ENCODE measurements at places on chromosomes 11 and 22.

- no peak for DNase-seq
Observed at GRCh38 chr22:45657701-45658100, 13.9 kb upstream of the ATXN10 start.

DNA sequence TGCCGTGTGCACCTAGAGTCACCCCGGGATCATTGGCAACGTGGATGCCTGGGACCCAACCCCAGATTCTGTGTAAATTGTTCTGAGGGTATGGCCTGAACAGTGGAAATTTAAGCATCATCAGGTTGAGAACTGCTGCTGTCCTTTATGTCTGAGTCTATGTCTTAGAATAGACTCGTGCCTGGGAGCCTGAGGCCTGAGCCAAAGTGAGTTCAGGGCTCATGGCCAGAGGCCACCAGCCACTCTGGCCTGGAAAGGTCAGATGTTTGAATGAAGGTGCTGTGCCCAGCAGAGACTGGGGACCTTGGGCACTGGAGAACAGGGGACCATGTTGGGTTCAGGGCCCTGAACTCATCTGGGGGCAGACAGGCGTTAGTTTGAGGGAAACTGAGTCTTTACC, 91.1 kb downstream of the MYO18B start:
- DNase-seq: no peak

DNA sequence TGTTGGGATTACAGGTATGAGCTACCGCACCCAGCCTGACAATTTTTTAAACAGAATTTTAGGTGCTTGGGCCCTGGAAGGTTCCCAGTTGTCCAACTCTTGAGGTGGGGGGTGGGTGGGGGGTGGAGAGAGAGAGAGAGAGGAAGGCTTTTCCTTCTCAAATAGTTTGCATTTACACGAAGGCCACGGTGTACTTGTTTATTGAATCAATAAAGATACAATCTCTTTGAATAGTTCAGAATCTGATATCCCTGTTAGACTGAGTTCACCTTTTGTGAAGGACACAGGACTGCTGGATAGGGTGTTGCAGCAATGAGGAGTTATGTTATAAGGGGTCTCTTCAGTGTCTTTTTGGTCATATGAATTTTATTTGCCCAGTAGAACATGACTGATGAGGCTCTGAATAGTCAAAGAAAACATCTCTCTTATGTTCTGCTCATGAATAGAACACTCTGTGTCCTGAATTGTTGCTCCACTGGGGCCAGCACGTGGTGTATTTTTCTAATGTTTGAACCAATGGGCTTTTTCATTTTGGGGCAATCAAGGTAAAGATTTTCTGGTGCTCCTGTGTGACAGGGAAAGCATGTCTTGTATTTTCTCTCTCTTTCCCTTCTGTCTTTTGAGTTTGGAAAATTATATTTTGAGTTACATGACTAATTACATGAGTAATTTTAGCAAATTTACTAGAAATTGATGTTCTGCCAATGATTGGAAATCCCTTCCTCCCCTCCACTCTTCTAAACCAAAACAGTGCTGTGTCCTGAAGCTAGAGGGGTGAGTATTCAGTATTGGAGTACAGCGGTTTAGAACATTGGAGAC, 61.7 kb downstream of the PTPRJ start:
- DNase-seq: no peak

DNA sequence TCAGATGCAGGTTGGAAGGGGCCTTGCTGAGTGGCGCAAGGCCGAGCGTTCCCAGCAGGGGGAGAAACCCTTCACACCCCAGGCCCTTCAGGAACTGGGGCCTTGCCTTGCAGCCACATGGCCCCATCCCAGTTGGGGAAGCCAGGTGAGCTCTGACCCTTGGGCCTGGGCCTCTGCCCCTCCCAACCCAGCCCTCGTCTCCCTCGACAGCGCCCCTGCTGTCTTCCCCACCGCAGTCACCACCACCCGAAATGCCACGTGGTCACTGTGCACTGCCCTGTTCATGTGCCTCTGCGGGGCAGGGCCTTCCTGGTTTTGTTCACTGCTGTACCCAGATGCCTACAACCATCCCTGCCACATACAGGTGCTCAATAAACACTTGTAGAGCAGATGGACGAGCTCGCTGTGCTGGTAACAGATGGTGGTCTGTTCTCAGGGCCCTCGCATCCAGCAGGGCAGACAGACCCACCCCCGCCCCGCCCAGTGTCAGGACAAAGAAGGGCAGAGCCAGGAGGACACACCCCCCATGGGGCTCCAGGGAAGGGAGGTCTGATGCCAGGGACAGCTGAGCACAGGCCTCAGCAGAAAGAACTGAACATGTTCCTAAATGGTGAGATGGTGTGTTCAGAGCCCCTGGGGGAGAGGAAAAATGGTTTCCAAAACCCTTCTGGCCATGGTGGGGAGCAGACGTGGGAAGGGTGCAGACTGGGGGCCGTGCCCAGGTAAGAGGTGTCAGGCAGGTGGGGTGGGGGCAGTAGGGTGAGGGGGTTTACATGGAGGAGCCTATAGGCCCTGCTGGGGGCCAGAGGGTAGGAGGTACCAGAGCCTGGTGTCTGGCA, 3.7 kb downstream of the POLR2L start:
- DNase-seq: no peak

GRCh38 chr11:18307461-18308139, 14.3 kb downstream of the HPS5 start:
- DNase-seq: no peak

- DNase-seq: no peak
Observed at GRCh38 chr11:76602431-76602861, 68.1 kb downstream of the LRRC32 start.

GRCh38 chr11:27997344-27997743, 110.6 kb downstream of the KIF18A start:
- no peak for DNase-seq
